ENCODE measurements at places on chromosomes 2 and 18. TPM values are rescaled to one million over a fixed set of nuclear protein-coding genes. Genes with fewer than 3 reads are reported as not detected.

CAB39 gene
- 52.5 TPM for total RNA-seq

TWIST2 gene
- 5.8 TPM for total RNA-seq

ITGB6 gene
- 7.3 TPM for total RNA-seq

REG3G gene
- not detected for total RNA-seq

TXNDC2 gene
- total RNA-seq: 0.87 TPM

ABCB11 gene
- total RNA-seq: 0.11 TPM

CRYGC gene
- total RNA-seq: not detected

CFAP65 gene
- total RNA-seq: 0.18 TPM

CDK5R2 gene
- 0.35 TPM for total RNA-seq

KIF5C gene
- 7.3 TPM for total RNA-seq

HOXD4 gene
- total RNA-seq: 1.8 TPM

HOXD3 gene
- total RNA-seq: 3.0 TPM

GRCh38 chr18:26057344-26057773 lies 33.1 kb downstream of the SS18 start:
- DNase-seq: no peak

- DNase-seq: peak; percentile 82
These were observed 9.3 kb downstream of the GPN1 start for GRCh38 chr2:27638037-27638637.

DNA sequence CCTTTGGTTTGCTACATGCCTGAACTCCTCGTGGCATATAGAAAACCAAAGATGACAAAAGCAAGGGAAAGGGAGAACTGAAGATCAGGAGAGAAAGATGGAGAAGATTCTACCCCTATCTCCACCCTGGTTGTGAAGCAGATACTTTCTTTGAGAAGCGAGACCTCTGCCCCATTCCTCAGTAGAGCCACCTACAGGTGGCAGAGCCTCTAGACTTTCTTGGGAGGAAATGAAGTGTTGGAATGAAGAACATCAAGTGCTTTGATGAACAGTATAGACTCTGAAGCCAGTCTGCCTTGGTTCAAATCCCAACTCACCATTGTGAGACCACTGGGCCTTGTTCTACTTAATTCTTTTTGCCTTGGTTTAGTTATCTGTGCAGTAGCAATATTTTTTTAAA lies 348.8 kb upstream of the ETAA1 start:
- peak; percentile 12 for DNase-seq

- no peak for DNase-seq
These were observed 428.7 kb upstream of the ID2 start for GRCh38 chr2:8252997-8253694.

- peak; percentile 55 for DNase-seq
These were observed 23.9 kb downstream of the CALCRL start for GRCh38 chr2:187424146-187424545.

DNA sequence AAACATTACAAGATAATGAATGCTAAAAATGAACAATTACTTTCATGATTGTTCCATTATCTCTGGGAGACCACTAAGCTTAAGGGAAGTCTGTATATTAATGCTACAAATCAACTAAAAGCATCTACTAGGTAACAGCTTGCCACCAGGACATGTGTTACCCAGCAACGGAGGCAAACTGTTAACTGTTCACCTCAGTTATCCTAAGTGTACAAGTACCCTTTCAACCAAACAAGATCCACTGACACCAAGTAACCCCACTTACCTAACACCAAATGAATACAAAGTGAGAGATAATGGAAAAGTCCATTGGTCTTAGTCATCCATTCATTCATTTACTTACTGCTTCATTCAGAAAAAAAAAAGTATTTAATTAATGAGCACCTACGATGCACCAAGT lies 54.7 kb upstream of the KIDINS220 start:
- no peak for DNase-seq

- DNase-seq: no peak
These were observed 40.3 kb upstream of the ZEB2 start for GRCh38 chr2:144560251-144560650.

- peak; percentile 96 for DNase-seq
These were observed 1014.3 kb downstream of the CBLN2 start for GRCh38 chr18:71529703-71530303.

DNA sequence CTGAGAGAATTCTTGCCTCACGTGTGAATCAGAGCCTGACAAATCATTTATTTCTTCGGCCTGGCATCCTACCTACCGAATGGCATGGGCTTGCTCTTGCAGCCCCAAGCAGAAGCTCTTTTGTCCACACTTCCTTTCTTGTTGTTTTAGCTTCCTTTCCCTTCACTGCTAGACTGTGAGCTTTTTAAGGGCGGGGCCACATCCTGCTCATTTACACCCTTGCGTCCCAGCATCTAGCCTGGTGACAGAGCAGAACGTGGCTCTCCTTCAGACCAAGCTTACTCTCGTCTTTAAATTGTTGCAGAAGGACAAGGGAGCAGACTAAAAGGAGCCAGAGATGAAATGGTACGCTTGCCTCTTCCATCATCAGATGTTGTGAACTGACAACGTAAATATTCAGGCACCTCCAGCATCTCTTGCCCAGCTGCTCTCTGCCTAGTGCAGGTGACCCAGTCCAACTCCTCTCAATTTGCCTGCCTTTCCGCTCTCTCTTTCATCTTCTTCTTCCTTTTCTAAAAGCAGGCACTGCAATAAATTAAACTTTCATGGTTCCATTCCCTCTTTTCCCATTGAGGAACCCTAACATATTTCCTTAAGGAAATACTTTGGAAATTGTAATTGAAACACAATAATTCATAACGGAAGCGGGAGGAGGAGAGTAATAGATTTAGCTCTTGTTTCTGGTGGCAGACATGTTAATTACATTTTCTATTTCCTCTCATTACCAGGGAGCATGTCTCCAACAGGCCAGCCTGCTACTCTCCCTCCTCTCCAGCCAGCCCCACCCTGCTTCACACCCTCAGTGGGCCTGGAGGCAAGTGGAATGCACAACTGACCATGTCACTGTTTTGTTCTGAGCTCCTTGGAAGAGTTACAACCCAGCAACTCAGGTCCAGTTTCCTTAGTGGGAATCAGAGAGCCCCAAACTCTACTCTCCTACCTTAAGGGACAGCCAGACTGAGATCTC lies 228.1 kb upstream of the TRIB2 start:
- DNase-seq: no peak

- DNase-seq: peak; percentile 79
These were observed 261.1 kb downstream of the ANAPC1 start for GRCh38 chr2:111622859-111623258.

DNA sequence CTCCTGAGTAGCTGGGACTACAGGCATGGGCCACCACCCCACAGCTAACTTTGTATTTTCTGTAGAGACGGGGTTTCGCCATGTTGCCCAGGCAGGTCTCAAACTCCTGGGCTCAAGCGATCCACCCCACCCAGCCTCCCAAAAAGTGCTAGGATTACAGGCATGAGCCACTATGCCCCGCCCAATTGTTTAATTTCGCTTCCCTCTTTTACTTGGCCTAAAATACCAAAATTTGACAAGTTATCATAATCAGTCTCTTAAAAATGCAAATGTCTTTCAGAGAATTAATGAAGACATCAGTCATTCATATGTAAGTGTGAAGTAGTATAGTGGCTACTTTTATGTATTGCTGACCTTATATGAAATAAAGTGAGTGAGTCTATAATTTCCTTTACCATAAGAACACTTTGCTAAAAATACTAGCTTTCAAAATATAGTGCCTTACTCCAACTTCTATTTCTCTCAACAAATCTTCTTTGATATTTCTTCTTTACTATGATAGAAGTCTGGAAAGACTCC lies 9.8 kb downstream of the FBXO11 start:
- no peak for DNase-seq

DNA sequence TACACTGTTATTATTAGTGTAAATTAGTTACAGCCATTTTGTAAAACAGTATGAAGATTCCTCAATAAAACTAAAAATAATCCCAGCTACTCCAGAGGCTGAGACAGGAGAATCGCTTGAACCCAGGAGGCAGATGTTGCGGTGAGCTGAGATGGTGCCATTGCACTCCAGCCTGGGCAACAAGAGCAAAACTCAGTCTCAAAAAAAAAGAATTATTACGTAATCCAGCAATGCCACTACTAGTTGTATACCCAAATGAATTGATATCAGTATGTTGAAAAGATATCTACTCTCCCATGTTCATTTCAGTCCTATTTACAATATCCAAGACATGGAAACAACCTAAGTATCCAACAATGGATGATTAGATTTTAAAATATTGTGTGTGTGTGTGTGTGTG lies 313.6 kb downstream of the EPHA4 start:
- DNase-seq: no peak

GRCh38 chr2:115165529-115166109 lies 723.2 kb downstream of the DPP10 start:
- peak; percentile 55 for DNase-seq

- no peak for DNase-seq
These were observed 39.6 kb downstream of the CRACDL start for GRCh38 chr2:98896416-98896815.

DNA sequence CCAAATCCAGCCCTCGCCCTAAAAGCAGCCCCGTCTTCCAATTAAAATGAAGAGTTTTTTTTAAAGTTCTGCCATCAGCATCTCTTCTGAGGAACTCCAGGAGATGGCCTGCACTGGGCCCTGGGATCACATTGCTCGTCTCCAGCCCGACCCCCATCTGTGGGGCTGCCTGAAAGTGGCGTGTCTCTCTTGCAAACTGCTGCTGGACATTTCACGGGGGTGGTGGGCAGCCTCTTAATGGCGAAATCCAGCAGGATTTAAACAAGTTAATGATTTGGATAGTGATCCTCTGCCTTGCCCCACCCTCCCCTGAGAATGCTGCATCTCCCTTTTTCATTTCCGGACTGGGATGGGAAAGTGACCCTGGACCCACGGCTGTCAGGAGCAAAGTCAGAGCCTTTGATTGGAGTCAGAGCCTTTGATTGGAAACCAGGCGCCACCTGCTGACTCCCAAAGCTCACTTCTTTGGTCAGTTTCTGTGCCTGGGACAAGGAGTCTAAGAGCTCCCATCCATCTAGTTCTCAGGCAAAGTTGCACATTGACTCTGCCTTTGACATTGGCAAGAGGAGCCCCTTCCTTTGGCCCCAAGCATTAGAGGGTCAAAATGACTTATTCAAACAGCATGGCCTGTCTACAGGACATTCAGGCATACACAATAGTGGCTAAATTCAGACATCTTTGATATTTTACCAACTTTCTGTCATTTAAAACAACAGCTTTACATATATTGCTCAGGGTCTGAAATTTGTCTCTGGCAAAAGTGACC lies 155.2 kb downstream of the SH3BP4 start:
- peak; percentile 81 for DNase-seq

- DNase-seq: no peak
These were observed 445.8 kb upstream of the RAB12 start for GRCh38 chr18:8163286-8163959.

DNA sequence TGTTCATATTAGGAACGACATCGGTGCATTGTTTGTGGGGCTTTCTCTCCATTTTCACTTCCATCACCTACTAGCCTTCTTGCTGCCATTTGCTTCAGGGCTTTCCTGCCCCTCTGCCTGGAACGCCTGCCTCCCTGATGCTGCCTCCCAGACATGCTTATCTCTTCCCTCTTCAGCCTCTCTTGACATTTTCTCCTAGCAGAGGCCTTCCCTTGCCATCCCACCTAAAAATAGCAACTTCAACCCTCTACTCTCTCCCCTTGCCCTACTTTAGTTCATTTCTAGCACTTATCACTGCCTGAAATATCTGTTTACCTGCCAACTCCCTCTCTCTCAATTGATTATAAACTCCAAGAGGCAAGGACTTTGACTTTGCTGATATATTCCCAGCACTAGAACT lies 210.3 kb downstream of the SP3 start:
- no peak for DNase-seq

- DNase-seq: no peak
These were observed 77.1 kb upstream of the CD302 start for GRCh38 chr2:159875083-159875482.

GRCh38 chr18:13292736-13293135 lies 74.2 kb downstream of the LDLRAD4 start:
- no peak for DNase-seq

GRCh38 chr18:67705748-67706147 lies 189.2 kb upstream of the DSEL start:
- DNase-seq: peak; percentile 17

DNA sequence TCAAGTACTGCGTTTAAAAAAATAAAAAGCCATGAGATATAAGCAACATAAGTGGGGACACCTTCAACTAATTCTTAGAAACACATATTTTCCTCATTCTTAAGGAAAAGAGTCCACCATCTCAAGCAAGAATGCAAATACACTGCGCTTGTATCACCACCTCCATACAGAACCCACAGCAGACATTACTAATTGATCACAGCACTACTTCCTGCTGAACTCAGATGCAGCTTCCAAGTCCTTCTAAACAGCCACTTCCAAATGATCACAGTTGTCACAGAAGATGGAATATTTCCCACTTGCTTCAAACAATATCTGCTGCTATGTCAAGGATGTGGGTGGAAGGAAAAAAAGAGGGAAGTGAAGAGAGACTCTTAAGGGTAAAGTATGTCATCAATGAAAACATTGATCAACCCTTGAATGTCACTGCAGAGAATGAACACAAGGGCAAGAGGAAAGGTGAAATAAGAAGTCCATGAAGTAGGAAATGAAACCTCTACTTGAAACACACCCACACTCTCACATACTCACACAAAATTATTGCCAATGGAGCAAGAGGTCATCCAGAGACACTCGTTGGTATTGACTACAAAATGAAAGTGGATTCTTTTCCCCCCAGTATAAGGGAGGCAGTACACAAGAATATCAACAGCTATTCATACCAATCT lies 22.1 kb downstream of the TGFA start:
- no peak for DNase-seq

DNA sequence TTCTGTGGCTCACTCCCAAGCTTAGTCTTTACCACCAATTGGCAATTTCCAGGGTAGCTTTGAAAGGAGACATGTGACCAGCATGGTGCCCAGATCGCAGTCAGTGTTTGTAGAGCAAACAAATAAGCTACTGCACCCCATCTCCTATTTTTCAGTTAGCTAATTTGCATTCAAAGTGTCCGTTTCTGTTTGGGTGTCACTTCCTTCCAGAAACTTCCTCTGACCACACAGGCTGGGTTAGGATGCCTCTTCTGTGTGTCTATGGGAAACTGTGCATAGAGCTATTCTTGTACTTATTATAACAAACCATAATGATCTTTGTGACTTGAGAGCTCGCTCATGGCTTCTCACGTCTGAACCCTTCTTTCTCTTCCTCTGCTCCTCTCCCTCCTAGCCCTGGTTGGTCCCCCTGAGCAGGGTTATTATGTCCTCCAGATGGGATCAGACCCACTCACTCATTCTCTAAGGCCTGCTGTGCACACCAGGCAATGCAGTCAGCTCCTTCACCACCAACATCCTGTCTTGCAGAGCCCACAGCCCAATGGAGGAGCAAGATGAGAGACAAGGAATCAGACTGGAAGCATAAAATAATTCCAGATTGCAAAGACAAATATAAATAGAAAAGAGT lies 101.2 kb upstream of the ALK start:
- no peak for DNase-seq

All from PC-3 (cell line).